ENCODE measurements at places on chromosomes 5 and 9.

GRCh38 chr5:107504424-107504823 is 166.3 kb downstream of the EFNA5 start:
- DNase-seq = no peak

DNA sequence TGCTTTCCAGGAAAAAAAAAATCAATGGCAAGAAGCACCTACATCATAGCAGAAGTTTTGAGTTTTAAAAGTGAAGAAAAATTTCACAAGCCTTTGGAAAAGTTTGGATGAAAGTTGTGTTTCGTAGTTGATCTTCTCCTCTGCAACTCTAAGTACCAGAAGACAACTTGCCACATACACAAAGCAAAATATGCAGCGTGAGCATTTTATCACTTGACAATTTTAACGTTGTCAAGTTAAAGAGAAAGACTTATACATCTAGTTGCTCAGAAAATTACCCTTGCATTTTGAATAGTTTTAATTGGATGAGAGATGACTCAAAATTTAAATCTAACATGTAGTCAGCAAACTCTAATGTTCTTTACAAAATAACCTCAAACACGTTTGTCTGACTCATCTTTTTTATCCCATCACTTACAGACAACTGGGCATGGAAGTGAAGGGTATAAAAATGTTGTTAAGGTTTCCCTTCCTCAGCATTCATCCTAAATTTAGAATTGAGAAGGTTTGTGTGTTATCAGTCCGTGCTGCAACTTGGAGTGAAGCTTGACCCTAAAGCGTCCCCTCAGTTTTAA is 213.4 kb downstream of the MARCHF11 start:
- no peak for DNase-seq

- no peak for DNase-seq
These were observed 1.4 kb downstream of the OTULIN start for GRCh38 chr5:14665949-14666348.

GRCh38 chr5:93054424-93055163 is 526.4 kb downstream of the NR2F1-AS1 start:
- no peak for DNase-seq

DNA sequence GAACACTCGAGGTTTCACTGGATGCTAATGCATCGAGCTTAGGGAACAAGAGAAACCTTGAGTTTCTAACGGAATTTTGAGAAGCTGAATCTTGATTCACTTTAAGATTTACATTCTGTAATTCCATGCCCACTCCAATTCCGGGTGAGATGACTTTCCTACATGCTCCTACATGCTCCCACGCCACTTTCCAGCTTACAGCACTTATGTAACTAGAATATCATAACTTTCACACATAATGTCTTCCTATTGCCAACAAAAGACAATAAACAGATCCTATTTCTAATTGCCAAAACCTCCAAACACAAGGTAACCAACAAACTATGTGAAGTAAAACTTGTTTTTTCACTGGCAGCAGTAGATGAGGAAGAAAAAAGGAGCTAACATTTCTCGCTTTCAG is 72.9 kb downstream of the ECPAS start:
- no peak for DNase-seq

DNA sequence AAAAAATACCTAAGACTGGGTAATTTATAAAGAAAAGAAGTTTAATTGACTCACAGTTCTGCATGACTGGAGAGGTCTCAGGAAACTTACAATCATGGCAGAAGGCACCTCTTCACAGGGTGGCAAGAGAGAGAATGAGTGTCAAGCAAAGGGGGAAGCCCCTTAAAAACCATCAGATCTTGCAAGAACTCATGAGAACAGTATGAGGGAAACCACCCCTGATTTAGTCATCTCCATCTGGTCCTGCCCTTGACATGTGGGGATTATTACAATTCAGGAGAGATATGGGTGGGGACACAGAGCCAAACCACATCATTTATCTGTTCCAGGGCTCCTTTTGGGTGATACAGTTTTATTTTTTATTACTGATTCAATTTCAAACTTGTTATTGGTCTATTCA is 23.2 kb upstream of the ADAMTS16 start:
- DNase-seq = no peak

- no peak for DNase-seq
These were observed 66.6 kb downstream of the C9orf152 start for GRCh38 chr9:110141227-110141793.

GRCh38 chr9:138100711-138101350 is 223.2 kb downstream of the CACNA1B start:
- no peak for DNase-seq

Measured in stimulated activated CD8-positive, alpha-beta memory T cell treated with anti-CD3 and anti-CD28 coated beads, Interleukin-4, amount 100 ng/mL, for 1 hour (primary cell).